ENCODE measurements at places on chromosomes 3 and 15. TPM values are rescaled to one million over a fixed set of nuclear protein-coding genes. Genes with fewer than 3 reads are reported as not detected.

Gene ROBO1
- polyA plus RNA-seq = 27.1 TPM

Gene EFCC1
- not detected for polyA plus RNA-seq

Gene CASR
- not detected for polyA plus RNA-seq

Gene CCDC9B
- 7.4 TPM for polyA plus RNA-seq

Gene UNC13C
- not detected for polyA plus RNA-seq

Gene SOX2
- not detected for polyA plus RNA-seq

Gene HDC
- polyA plus RNA-seq = not detected

Gene CFAP44
- 1.8 TPM for polyA plus RNA-seq

Gene CCR1
- polyA plus RNA-seq = 0.03 TPM

Gene OR5K4
- polyA plus RNA-seq = not detected
